Motor neuron (in vitro differentiated cells): ENCODE measurements at places on chromosomes 7 and 10.
A peak's percentile ranks its signal among the peaks of the same experiment; 100 is the strongest.

DNA sequence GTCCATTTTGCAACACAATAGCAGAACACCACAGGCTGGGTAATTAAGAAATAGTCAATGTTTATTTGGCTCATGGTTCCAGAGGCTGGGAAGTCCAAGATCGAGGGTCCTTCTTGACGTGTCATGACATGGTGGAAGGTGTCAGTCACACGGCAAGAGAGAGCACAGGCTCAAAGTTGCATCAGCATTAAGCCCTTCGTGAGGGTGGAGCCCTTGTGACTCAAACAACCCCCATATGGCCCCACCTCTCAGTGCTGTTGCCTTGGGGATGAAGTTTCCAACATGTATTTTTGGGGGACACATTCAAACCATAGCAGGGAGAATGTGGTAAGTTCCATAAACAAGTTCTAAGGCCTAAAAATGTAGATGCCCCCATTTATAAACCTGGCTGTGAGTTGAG lies 24.6 kb upstream of the GTPBP4 start:
- peak; percentile 96 for ATAC-seq

GRCh38 chr7:43637114-43637806 lies 54.4 kb downstream of the STK17A start:
- ATAC-seq: no peak

DNA sequence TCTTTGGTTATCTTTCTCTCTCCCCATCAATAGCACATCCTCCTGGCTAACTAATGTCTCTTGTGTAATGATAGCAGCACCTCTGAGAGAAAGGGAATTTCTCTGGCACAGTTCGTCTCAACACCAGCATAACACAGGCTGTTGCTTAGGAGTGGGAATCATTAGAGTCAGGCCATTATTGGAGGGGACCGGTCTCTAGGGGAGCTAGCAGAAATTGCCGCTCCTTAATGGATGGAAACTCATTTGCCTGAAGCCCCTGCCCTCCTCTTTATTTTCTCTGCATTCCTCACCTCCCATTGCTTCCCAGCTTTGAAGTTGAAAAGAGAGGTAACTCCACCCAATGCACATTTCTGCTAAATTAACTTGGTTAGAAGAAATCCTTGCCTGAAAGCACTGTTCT lies 11.9 kb downstream of the LRRC4 start:
- ATAC-seq: no peak

DNA sequence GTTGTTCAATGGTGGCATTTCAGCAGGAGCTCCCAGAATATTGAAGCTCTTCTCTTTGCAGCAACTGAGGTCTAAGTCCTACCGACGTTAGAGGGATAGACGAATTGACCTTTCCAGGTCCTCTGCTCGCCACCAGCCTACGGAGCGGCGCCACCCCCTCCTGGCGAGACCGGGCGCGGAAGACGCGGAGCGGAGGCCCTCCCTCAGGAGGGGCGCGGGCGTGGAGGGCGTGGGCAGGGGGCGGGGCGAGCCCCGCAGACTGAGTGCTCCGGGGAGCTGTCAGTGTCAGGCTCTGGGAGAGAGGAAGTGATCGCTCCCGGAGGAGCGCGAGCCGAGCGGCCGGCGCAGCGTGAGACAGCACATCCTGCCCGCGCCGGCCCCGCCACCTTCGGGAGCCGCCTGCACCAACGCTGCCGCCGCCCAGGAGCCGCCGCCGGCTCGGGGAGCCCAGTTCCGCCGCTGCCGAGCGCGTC lies at the start of gene DYNC1I1:
DYNC1I1 (plus strand) TSS at position 257 of the 473 bp plus-strand sequence. CDS start 32,176 bp downstream, outside the sequence.
- peak; percentile 95 for ATAC-seq

GRCh38 chr7:45712057-45712689 lies 138.0 kb downstream of the ADCY1 start:
- ATAC-seq: no peak

DNA sequence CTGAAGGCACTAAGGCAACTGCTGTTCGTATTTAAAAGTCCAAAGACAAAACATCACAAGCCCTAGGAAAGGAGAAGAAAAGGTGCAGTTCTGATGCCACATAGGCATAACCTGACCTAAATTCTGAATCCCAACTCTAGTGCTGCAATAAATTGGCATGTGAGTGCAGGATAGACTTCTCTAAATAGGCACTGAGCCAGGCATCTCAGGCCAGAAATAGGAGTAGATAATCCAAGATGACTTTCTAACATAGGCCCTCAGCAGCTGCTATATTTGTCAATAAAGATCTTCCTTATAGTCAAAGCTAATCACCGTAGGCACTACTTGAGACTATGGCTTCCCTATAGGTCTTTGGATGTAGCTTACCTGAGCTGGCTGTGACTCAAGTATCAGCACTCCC lies 1163.8 kb downstream of the SORCS1 start:
- no peak for ATAC-seq

DNA sequence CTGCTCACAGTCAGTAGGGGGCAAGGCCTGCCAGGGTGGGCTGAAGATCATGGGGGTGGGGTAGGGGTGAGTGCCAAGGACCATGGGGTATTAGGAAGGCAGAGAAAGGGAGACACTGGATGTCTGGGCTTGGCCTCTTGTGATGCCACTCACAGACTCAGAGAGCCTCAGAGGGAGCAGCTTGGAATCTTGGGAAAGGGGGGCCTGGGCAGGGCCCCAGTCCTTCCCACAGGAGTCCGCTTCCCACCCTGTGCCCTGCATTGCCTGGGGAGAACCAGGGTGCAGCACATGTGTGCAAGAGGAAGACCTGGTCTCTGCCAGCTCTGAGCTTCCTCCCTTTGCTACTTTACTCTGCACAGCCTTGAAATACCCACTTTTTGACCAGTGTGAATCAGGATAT lies 4.3 kb downstream of the ADCY1 start:
- ATAC-seq: no peak

GRCh38 chr7:44608916-44609648 lies 2.7 kb downstream of the OGDH start:
- ATAC-seq: no peak

DNA sequence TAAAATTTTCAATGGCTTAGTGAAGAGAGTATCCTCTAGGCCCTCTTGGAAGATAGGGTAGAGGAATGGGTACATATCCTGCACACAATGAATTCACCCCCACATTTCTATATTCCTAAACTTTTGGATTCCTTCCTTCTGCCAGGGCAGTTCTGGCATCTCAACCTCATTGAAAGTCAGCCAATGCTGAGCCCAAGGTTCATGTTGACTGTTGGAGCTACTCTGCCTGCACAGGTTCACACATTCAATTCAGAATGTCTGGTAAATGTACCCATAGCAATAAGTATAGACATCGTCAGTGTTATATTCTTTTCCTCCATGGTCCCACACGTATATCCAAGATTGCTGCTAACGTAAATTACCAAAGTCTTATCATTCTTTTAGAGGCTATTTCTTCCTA lies 48.9 kb upstream of the STARD3NL start:
- ATAC-seq: no peak

- no peak for ATAC-seq
Measured at GRCh38 chr7:68414631-68415425, 1183.4 kb upstream of the AUTS2 start.

- ATAC-seq: no peak
Measured at GRCh38 chr10:72904806-72905205, 11.3 kb downstream of the OIT3 start.

- ATAC-seq: no peak
Measured at GRCh38 chr7:100208911-100209408, 10.8 kb upstream of the PVRIG start.

GRCh38 chr7:5334671-5335070 lies 51.9 kb downstream of the SLC29A4 start:
- no peak for ATAC-seq

DNA sequence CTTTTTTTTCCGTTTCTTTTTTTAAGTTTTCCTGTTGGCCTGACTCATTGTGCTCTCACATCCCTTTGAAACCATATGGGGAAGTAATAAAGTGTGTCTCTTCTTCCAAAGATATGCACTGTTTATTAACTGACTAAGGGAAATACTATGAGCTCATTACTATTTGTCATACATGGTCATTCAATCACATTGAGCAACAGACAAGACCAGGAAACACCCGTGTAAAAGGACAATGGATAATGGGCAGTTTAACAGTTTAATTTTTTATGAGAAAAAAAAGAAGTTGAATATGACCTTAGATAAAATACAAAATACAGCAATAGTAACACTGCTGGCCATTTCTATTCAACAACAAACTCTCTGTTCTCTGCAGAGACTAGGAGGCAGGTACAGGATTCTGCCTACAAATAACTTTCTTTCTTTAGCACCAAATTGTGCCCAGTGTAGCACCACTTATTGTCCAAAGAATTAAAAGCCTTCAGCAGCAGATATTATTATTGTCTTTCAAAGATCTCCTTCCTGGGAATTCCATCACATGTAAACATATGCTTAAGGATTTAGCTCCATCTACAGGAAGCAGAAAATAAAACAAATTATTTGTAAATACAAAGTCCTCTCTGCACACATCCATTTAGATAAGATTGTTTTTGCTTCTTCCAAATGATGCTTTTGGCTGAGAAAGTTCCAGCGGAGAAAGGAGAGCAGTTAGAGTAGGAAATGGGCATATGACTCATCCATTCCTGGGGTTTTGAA lies 55.0 kb upstream of the AKR1E2 start:
- ATAC-seq: no peak

DNA sequence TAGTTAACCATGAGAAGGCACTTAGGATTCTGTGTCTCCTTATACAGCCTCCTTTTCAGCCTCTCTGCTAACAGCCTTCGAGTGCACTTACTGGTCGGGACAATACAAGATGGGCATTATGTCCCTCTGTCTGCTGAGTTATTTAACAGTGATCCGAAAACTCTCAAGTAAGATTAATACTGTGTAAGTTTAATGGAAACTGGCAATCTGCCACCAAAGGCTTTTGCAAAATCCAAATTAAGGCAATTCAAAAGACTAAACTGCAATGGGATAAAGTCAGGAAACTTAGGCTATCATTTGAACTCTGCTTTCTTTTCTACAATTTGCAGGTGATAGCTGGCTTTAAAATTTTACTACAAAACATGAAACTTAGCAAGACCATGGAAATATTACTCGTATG lies 477.8 kb downstream of the TFEC start:
- no peak for ATAC-seq

- no peak for ATAC-seq
Measured at GRCh38 chr10:91976317-91977051, 52.9 kb downstream of the BTAF1 start.

DNA sequence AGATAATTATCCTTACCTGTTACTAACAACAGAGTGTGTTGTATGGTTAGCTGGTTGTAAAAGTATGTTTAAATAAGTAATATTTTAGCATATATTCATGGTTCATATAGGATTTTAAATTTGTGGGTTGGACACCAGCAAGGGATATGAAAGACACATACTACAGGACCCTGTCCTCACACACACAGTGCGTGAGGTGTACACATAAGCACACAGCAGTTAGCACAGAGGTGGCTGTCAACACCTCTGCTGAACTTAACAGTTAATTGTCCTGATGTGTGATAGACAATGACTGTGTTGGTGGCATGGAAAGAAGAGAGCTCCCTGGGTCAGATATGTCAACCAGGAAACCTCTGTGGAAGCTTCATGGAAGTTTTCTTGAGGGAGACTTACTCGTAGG lies 23.3 kb upstream of the NUP42 start:
- ATAC-seq: no peak

DNA sequence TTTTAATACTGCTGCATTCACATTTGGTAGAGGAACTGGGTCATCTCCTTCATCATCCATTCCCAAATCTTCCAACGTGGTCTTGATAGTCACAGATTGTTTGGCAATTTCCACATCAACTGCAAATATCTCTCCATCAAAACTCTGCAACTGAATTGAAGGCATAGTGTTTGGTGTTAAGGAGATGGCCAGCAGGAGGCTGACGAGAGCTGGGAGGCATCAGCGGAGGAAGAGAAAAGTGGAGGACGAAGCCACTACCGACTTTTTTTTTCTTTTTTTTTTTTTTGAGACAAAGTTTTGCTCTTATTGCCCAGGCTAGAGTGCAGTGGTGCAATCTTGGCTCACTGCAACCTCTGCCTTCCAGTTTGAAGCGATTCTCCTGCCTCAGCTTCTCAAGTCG lies 205.0 kb upstream of the KCTD7 start:
- no peak for ATAC-seq

DNA sequence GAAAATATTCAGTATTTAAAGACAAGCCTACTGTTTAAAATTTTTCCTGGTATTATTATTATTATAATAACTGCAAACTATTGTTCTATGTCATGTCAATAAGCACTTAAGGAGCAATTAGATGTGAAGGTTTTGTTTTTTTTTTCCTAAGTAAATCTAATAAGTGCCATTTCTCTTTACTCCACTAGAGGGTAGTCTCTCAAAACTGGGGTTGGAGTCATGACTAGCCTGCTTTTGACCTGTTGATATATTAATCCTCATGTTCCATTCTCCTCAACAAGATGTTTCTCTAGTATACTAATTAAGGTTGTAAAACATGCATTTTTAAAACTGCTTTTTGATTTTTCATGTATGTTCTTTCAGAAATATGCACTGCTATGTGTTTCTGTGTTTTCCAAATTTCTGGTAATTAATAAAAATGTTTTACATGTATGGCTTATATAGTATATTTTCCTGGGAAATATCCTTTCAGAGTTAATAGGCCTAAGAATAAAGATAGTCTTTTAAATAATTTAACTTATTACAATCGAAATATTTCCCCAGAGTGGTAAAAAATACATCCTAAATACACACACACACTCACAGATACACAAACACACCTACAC lies 1.0 kb upstream of the LRRN3 start:
- no peak for ATAC-seq

GRCh38 chr10:52769966-52770365 lies 2.6 kb downstream of the MBL2 start:
- no peak for ATAC-seq

GRCh38 chr10:1195828-1196227 lies 139.6 kb downstream of the WDR37 start:
- ATAC-seq: no peak

DNA sequence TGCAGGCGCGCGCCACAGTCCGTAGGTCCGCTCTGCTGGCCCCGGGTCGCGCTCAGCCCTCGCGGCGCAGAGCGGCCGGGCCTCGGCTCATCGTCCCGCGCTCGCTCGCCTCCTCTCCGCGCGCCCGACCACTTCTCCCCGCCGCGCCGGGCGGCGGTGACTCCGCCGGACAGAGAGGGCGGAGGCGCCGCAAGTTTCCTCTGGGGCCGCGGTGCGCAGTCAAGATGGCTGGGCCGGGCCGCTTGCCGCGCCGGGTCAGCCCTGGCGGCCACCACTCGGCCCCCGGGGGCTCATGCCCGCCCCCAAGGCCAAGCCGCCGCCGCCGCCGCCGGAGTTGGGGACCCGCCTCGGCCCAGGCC lies 441 bp downstream of the FZD8 start:
- ATAC-seq: peak; percentile 26
